Right kidney (tissue), 9 donors: ENCODE measurements at places on chromosomes 6 and 20.
A peak's percentile ranks its signal among the peaks of the same experiment; 100 is the strongest.

- no peak for DNase-seq
Observed at GRCh38 chr20:36825385-36826104, 50.4 kb upstream of the TLDC2 start.

DNA sequence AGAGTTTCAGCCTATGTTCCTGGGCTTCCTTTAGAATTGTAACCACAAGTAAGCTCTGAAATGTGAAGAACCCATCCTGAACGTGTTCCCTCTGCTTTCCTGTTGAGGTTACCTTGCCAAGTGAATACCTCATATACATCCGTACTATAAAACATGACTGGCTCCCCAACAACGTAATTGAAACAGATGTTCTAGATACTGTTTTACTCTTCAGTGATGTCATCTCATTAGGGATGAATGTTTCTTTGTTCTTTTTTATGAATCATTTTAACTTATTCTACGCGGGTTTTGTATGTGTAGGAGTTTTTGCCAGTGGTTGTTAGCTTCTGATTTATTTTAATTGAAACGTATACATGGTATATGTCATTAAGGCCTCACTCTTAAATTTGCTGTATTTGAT lies 166.8 kb downstream of the SAMD5 start:
- DNase-seq: no peak

- no peak for DNase-seq
Observed at GRCh38 chr6:98416027-98416426, 418.3 kb upstream of the POU3F2 start.

GRCh38 chr6:27775796-27776184 lies 136.4 kb downstream of the OR2B2 start:
- no peak for DNase-seq

- no peak for DNase-seq
Observed at GRCh38 chr20:25079171-25079570, 2.8 kb downstream of the VSX1 start.

- no peak for DNase-seq
Observed at GRCh38 chr6:128597956-128598355, 77.6 kb upstream of the PTPRK start.

- no peak for DNase-seq
Observed at GRCh38 chr6:168031411-168031971, 34.0 kb downstream of the KIF25 start.

- DNase-seq: no peak
Observed at GRCh38 chr6:25122622-25123237, 156.4 kb upstream of the CARMIL1 start.

GRCh38 chr6:125534430-125535263 lies 214.8 kb upstream of the HEY2 start:
- no peak for DNase-seq

DNA sequence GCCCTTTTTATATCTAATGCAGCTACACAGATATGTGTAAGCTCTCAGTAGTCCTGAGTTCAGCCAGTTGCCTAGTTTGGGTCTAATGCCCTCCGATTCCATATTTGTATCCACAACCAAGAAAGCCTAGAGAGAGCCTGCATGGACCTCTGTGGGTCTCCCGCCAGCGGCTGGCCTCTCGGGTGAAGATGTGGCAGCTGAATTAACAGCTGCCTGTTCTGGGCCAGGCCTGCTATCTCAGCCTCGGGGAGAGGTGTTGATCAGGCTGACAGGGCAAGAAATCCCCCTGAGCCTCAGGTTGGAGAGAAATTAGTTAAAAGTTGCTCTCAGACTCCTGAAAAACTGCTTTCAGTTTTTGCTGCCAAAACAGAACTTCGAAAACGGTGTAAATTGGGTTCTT lies 19.8 kb downstream of the PTK7 start:
- DNase-seq: no peak

GRCh38 chr6:36631326-36632011 lies 37.3 kb downstream of the SRSF3 start:
- no peak for DNase-seq

DNA sequence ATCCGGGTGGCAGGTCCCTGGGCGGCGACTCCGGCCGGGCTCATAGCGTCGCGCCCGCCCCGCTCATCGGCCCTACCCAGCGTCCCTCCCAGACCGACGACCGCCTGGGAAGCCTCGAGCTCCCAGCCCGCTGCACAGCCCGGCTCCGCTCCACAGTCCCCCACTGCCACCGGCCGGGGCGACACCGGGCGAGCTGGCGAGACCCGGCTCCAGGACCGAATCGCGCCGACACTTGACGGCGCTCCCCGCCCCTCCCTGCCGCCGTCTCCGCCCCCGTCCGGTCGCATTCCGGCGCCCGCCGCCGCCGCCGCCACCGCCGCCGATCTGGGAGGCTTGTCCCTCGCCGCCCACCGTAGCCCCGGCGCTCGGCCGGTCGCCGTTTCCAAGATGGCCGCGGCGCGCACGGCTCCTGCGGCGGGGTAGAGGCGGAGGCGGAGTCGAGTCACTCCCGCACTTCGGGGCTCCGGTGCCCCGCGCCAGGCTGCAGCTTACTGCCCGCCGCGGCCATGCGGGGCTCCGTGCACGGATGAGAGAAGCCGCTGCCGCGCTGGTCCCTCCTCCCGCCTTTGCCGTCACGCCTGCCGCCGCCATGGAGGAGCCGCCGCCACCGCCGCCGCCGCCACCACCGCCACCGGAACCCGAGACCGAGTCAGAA lies at the start of gene MAP3K4:
Gene MAP3K4, plus strand, starts transcription at position 364 of the 655 bp plus-strand sequence. Its CDS starts 163 bp downstream, at position 527.
- DNase-seq: peak; percentile 94

GRCh38 chr20:19683188-19683587 lies 74.9 kb upstream of the RIN2 start:
- no peak for DNase-seq

GRCh38 chr6:85464260-85464644 lies 14.4 kb downstream of the NT5E start:
- DNase-seq: no peak

GRCh38 chr6:43698584-43699349 lies 11.2 kb upstream of the MRPS18A start:
- peak; percentile 60 for DNase-seq

- no peak for DNase-seq
Observed at GRCh38 chr6:72626126-72626525, 4.3 kb downstream of the KCNQ5 start.

GRCh38 chr6:12371641-12372146 lies 81.5 kb downstream of the EDN1 start:
- DNase-seq: no peak

- DNase-seq: no peak
Observed at GRCh38 chr20:18943542-18943941, 130.0 kb downstream of the SCP2D1 start.
